Ureter (tissue), 1 donor: ENCODE measurements at places on chromosomes 3 and 15. TPM values are rescaled to one million over a fixed set of nuclear protein-coding genes. Genes with fewer than 3 reads are reported as not detected.

DNA sequence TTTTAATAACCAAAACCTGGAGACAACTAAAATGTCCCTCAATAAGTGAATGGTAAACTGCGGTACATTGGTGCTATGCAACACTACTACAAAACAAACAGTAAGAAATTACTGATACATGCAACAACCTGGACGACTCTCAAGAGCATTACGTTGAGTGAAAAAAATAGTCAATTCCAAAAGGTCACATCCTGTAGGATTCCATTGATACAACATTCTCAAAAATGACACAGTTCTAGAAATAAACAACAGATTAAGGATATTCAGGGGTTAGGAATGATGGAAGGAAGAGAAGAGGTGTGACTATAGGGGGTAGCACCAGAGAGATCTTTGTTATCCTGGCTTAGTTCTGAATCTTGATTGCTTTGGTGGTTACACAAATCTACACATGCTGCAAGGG lies 72.2 kb downstream of the ZNF148 start:
- no peak for DNase-seq

DNA sequence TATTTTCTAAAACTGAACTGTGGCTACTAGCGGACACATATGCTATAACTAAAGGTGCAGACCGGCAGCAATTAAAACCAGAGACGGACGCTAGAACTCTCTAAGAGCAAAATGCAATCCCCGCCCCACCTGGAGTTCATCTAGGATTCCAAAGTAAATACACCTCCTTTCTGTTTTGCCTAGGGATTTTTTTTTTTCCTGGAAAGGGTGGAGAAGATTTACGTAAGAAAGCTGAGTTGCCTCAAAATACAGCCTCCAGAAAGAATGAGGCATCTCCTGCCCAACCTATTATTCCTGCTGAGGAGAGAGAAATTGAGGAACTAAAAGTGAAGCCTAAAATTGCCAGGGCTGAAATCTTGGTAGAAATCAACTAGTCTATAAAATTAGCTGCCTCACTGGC lies 150.2 kb downstream of the TP63 start:
- DNase-seq: no peak

GRCh38 chr3:127821394-127821793 lies 921 bp downstream of the MGLL start:
- DNase-seq: no peak

GRCh38 chr3:114892131-114892879 lies 254.8 kb downstream of the ZBTB20 start:
- DNase-seq: no peak

GRCh38 chr3:159443266-159443665 lies 545.4 kb upstream of the IL12A start:
- DNase-seq: no peak

- no peak for DNase-seq
Observed at GRCh38 chr3:181264486-181264885, 274.9 kb upstream of the DNAJC19 start.

- no peak for DNase-seq
Observed at GRCh38 chr3:191192941-191193340, 6.1 kb upstream of the OSTN start.

DNA sequence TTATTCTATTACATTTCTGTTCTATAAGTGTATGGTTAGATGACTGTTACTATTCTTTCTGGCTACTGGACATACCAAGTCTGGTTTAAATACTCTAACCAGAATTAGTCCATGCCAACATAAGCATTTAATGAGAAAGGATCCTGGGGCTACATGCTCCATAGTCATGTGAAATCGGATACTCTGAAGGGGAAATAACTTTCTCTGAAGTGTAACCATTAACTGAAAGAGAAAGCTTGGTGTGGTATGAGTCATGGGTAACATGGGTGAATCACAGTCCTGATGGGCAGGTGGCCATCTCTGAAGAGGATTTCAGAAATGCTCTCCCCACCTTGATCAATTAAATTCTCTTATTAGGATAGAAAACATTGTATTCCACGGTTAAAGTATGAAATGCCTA lies 69.4 kb downstream of the FHIT start:
- DNase-seq: no peak

- no peak for DNase-seq
Observed at GRCh38 chr3:2303566-2303965, 204.9 kb downstream of the CNTN4 start.

DNA sequence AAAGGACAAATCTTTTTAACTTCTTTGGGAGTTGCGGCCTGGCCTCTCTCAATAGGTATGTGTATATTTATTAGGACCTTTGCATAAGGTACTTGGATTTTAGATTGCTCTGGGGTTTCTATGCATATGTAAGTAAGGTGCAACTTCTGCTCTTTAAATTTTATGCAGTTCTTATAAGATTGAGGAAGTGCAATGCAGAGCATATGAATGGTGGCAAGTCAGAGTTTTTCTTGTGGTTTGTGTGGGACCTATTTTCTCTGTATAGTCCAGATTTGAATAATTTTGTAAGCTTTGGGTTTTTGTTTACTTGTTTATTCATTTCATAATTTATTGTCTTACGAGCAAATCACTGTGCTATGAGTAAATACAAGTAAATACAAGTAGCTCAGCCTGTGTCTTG lies 101.5 kb downstream of the ATG7 start:
- DNase-seq: no peak

GRCh38 chr3:131077904-131078303 lies 51.2 kb downstream of the NEK11 start:
- no peak for DNase-seq

- DNase-seq: no peak
Observed at GRCh38 chr3:192747746-192748145, 20.4 kb upstream of the FGF12 start.

GRCh38 chr15:100154338-100154737 lies 187.4 kb downstream of the ADAMTS17 start:
- no peak for DNase-seq

Gene ACTC1
- total RNA-seq: 29.7 TPM

Gene GPR149
- not detected for total RNA-seq

Gene KLHL40
- total RNA-seq: not detected

Gene CACNA2D2
- total RNA-seq: 2.6 TPM

Gene XCR1
- 0.70 TPM for total RNA-seq

Gene HCLS1
- 37.4 TPM for total RNA-seq

Gene SAMMSON
- total RNA-seq: not detected

Gene GHSR
- total RNA-seq: not detected

Gene IMPG2
- 0.31 TPM for total RNA-seq
